ENCODE measurements at places on chromosomes 12 and 14. TPM values are rescaled to one million over a fixed set of nuclear protein-coding genes. Genes with fewer than 3 reads are reported as not detected.

GRCh38 chr14:32397861-32398640 is 69.0 kb downstream of the AKAP6 start:
- H3K27ac ChIP-seq = no peak overlapping the region
- no peaks in the 10 kb centered on the region for H3K27me3 ChIP-seq
- peaks cover 29% of the 10 kb centered on the region for H3K4me1 ChIP-seq
- H3K36me3 ChIP-seq = no peaks in the 10 kb centered on the region
- DNase-seq = no peak

- peak overlapping the region; percentile 38 for H3K4me3 ChIP-seq
- no peak for DNase-seq
- no peak overlapping the region for H3K27ac ChIP-seq
- peaks cover 18% of the 10 kb centered on the region for H3K36me3 ChIP-seq
- peaks cover 11% of the 10 kb centered on the region for H3K4me1 ChIP-seq
Observed at GRCh38 chr12:49187184-49187583, 1.7 kb downstream of the TUBA1A start.

DNA sequence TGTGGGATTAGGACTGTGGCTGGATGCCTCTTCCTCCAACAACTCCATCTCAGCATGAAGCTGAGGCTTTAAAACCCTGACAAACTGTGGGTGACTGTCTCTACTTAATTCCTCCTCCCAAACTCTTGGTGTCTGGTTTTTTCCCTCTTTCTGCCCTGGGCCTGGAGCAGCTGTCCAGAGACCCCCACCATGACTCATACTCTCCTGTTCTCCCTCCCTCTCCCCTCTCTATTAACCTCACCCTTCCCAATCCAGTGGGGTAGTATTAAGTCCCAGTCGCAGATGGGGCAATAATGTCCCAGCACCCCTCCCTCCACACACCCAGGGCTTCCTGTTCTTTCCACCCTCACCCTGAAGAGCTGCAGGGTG is 2.0 kb upstream of the DNAJC14 start:
- H3K27ac ChIP-seq = peak overlapping the region; percentile 57
- H3K27me3 ChIP-seq = no peaks in the 10 kb centered on the region
- H3K36me3 ChIP-seq = no peaks in the 10 kb centered on the region
- H3K4me1 ChIP-seq = peaks cover 31% of the 10 kb centered on the region

DNA sequence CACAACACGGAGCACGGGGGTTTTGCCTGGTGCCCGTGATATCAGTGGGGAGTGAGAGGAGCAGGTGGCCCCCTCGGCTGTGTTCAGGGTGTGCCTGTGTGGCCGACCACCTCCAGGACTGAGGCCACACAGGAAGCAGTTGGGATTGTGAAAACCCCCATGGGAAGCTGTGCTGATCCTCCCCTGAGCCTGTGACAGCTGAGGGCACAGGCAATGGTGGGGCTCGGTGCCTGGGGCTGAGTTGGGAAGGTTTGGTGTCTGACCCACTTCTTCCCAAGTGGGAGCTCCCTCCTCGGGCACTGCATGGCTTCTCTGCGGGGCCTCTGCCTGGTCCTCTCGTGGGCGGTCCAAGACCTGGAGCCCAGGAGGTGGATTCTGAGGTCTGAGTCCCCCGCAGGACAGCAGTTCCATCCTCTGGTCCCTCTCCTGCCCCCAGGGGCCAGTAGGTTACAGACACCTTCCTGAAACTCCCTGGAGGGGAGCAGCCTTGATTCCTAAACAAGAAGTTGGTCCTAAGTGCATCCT is 17.9 kb downstream of the PACS2 start:
- no peaks in the 10 kb centered on the region for H3K27me3 ChIP-seq
- no peak for DNase-seq
- H3K36me3 ChIP-seq = peaks cover 4% of the 10 kb centered on the region
- no peak overlapping the region for H3K27ac ChIP-seq

DNA sequence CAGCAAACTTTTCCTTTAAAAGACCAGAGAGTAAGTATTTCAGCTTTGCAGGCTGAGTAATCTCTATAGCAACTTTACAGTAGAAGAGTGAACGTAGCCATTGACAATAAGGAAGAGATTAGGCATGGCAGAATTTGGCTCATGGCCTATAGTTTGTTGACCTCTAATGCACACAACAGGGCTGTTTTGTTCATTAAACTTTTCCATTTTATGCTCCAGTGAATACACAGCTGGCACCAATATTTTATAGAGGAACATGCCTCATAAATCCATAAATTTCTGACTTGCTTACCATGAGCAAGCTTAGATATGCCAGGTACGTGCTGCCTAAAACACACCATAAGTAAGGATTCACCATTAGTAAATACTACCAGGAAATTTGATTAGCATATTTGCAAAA is 609.0 kb upstream of the STXBP6 start:
- no peak overlapping the region for H3K27ac ChIP-seq
- no peak for DNase-seq
- peaks cover 11% of the 10 kb centered on the region for H3K27me3 ChIP-seq
- no peak overlapping the region for H3K4me3 ChIP-seq
- peaks cover 4% of the 10 kb centered on the region for H3K4me1 ChIP-seq

- H3K4me1 ChIP-seq = peaks cover 20% of the 10 kb centered on the region
- no peak for DNase-seq
Observed at GRCh38 chr14:66650491-66650911, 142.6 kb downstream of the GPHN start.

DNA sequence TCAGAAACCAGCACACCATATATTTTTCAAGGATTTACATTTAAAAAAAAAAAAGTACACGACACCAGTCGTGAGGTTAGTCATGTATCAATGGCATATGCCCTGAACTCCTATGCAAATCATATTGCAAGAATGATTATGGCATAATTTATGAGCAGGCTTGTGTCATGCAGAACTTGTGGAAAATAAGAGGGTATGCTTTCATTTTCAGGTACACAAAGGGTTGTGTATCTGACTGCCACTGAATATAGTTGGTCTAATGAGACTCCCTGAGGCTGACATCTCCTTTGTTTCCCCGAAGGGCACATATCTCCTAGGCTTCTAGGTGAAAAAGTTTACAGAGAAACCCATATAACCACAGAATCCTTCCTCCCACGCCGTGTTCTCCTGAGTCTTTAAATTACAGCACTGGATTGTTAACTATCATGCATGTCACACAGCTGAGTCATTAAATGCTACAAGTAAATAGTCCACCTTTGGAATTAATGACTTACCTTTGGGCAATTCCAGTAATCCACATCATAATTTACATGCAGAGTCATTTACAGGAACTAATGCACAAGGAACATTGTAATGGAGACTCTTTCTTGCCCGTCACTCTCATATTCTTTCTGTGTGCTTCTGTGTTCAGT is 356.7 kb upstream of the DIO2 start:
- DNase-seq = no peak
- H3K4me3 ChIP-seq = no peak overlapping the region
- H3K36me3 ChIP-seq = no peaks in the 10 kb centered on the region

DNA sequence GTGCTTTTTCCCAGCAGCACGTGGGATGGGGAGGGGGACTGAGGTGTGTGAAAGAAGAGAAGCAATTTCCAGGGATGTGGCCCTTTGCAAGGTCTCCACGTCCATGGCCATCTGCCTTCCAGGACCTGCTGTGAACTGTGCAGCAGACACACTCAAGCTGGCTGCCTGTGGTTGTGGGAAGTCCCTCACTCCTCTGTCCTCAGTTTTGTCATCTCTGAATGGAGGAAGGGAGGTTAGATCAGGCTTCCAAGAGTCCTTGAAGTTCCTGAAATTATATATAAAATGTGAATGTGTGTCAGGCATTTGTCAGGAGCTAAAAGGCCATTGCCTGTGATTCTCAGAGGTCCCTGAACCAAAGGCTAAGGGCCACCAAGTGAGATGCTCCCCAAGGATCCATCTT is 328.2 kb downstream of the CACNA1C start:
- H3K27ac ChIP-seq = no peak overlapping the region
- no peaks in the 10 kb centered on the region for H3K36me3 ChIP-seq
- peaks cover 27% of the 10 kb centered on the region for H3K4me1 ChIP-seq
- H3K4me3 ChIP-seq = no peak overlapping the region
- DNase-seq = no peak

DNA sequence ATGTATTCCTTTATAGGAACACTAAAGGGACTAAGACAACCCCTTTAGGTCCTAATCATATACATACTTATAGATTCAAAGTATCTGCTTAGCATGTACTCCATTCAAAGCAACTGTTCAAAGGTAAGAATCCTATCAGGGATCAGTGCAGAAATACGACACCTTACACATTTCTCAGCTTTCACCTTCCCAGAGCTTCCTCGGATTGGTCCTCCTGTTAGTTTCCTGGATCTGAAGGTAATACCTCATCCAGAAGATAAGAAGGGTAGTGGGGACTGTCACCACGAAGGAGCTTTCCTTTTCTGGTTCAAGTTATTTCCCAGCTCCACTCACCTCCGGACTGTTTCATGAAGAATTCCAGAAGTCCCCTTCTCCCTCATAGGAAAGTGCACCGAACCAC is 38.0 kb downstream of the RCOR1 start:
- H3K4me3 ChIP-seq = peak overlapping the region; percentile 18
- H3K36me3 ChIP-seq = no peaks in the 10 kb centered on the region
- H3K27ac ChIP-seq = peak overlapping the region; percentile 75
- DNase-seq = no peak

DNA sequence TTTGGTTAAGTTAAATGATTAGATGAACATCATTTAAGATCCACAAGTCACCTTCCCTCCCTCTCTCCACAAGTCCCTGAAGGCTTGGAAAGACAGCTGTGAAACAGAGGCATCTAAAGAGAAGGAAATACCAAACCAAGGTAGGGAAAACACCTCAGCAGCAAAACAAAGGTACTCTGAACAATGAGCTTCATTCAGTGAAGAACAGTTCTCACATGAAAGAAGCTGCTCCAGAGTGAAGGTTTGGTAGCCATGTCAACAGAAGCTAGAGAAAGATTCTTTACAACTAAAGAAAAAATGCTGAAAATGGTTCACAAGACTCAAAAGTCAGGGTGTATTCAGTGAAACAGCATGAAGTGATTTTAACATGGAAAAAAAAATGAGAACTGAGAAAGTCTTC is 69.4 kb downstream of the FGD6 start:
- H3K4me3 ChIP-seq = no peak overlapping the region
- DNase-seq = no peak
- H3K27ac ChIP-seq = peak overlapping the region; percentile 30
- peaks cover 25% of the 10 kb centered on the region for H3K36me3 ChIP-seq
- peaks cover 22% of the 10 kb centered on the region for H3K4me1 ChIP-seq

- no peaks in the 10 kb centered on the region for H3K36me3 ChIP-seq
- no peak overlapping the region for H3K27ac ChIP-seq
- no peaks in the 10 kb centered on the region for H3K27me3 ChIP-seq
- no peak for DNase-seq
Observed at GRCh38 chr14:32189811-32190210, 12.0 kb upstream of the RNU6-7 start.

DNA sequence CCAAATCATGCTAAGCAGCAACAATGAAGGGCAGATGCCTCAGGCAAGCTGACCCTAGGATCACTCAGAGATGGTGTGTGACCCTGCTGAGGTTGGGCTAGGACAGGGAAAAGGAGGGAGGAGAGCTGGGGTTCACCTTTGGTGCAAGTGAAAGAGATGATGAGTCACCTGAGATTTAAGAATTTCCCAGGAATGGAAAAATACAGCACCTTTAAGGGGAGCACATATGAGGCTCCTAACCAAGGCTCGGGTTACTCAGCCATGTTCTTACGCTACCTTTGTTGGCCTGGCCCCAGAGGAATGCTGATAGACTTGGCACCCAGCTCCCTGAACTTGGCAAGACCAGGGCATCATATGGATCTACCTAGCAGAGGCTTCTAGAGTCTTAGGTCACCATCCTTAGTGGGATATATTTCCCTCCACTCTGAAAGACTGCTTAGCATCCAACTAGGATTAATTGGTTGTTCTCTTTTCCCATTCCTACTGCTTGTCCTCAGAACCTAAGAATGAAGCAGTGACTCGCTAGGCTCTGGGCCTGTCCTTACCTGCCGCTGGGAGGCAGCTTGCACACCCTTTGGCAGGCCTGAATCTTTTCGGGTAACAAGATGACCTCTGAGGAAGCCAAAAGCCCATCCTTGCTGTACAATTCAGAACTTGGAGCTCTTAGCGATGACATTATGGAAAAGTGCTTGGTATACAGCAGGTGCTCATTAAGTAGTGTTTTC is 4.0 kb upstream of the NAA25 start:
- H3K27me3 ChIP-seq = no peaks in the 10 kb centered on the region
- peak overlapping the region; percentile 34 for H3K27ac ChIP-seq
- H3K4me3 ChIP-seq = no peak overlapping the region
- DNase-seq = no peak
- peaks cover 37% of the 10 kb centered on the region for H3K4me1 ChIP-seq

DNA sequence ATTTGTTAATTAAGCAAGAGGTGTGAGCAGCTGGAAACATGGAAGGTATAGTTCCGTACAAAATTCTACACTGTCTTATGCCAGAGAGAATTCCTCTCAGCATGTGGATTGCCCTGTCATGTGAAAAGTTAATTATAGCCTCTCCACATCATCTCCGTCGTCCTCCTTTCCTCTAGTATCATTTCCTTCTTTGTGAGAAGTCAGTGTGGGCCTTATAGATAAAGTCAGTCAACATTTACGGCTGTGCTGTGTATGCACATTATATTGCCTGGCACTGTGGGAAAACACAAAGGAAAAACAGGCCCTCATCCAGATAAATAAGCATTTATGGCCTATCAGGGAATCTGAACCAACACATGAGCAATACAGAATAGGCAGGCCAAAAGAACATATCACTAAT is 236.6 kb downstream of the SEC23A start:
- H3K27me3 ChIP-seq = peaks cover 2% of the 10 kb centered on the region
- peaks cover 2% of the 10 kb centered on the region for H3K36me3 ChIP-seq
- H3K27ac ChIP-seq = no peak overlapping the region
- no peak overlapping the region for H3K4me3 ChIP-seq

- no peak for DNase-seq
- H3K27ac ChIP-seq = no peak overlapping the region
Observed at GRCh38 chr14:103001651-103002396, 55.5 kb downstream of the CDC42BPB start.

Gene ANO4
- total RNA-seq = 2.6 TPM

Gene TTC8
- total RNA-seq = 13.8 TPM

- peaks cover 7% of the 10 kb centered on the region for H3K36me3 ChIP-seq
- no peak overlapping the region for H3K4me3 ChIP-seq
- no peak overlapping the region for H3K27ac ChIP-seq
- H3K27me3 ChIP-seq = no peaks in the 10 kb centered on the region
- peaks cover 14% of the 10 kb centered on the region for H3K4me1 ChIP-seq
- DNase-seq = peak; percentile 27
Observed at GRCh38 chr14:69090187-69090789, 62.6 kb downstream of the DCAF5 start.

GRCh38 chr12:76878899-76879709 is at the start of gene CSRP2:
Gene CSRP2, minus strand, starts transcription at chr12:76879019. Its CDS starts 12,759 bp downstream, at chr12:76866260.
- H3K27me3 ChIP-seq = no peaks in the 10 kb centered on the region
- peak within 1 kb of the TSS; percentile 98 for H3K27ac ChIP-seq
- peak; percentile 95 for DNase-seq
- H3K4me3 ChIP-seq = peak within 1 kb of the TSS; percentile 95
- peaks cover 42% of the 10 kb centered on the region for H3K4me1 ChIP-seq

DNA sequence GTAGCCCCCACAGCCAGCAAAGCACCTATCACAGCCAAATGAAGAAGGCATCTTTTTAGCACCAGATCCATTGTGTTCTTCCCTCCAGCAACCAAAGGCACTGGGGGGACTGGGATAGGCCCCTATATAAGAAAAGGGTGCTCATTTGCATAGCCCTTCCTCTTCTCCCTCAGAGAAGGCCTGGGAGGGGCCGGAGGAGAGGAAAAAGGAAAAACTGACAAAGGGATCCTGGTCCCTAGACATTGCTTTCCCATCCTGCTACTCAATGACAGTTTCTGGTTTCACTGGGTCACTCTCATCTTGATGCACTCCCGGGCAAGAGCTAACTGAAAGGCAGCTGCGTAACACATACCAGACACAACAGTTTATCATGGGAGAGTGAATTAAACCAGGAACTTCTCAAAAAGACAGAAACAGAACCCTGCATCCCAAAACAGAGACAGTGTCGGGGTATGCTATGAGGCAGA is at the start of gene PMEL:
TSS of gene PMEL (minus strand) at position 102 of the 467 bp plus-strand sequence. CDS start at position 71, 31 bp downstream.
- peak; percentile 48 for DNase-seq
- peaks cover 11% of the 10 kb centered on the region for H3K36me3 ChIP-seq
- peaks cover 26% of the 10 kb centered on the region for H3K4me1 ChIP-seq
- H3K27ac ChIP-seq = peak within 1 kb of the TSS; percentile 99
- peak within 1 kb of the TSS; percentile 99 for H3K4me3 ChIP-seq
- no peaks in the 10 kb centered on the region for H3K27me3 ChIP-seq

Data from WTC11 (cell line).